ENCODE measurements at places on chromosomes 6 and 20. TPM values are rescaled to one million over a fixed set of nuclear protein-coding genes. Genes with fewer than 3 reads are reported as not detected.

The C20orf144 gene
- 0.16 TPM for total RNA-seq

The FNDC11 gene
- total RNA-seq, result 1.6 TPM

The TNFRSF6B gene
- 64.5 TPM for total RNA-seq

The TUBB2A gene
- total RNA-seq, result 49.8 TPM

The RPN2 gene
- total RNA-seq, result 175 TPM

The SRSF3 gene
- total RNA-seq, result 257 TPM

The GPX5 gene
- not detected for total RNA-seq

All from kidney (tissue), 22 donors.